CD4-positive, alpha-beta T cell treated with Interferon alpha-2 for 1 hour (primary cell): ENCODE measurements at places on chromosomes 5 and 9.

- DNase-seq = no peak
Observed at GRCh38 chr5:127316011-127316410, 25.4 kb downstream of the MEGF10 start.

GRCh38 chr5:129899454-129899853 is 4.8 kb upstream of the CHSY3 start:
- DNase-seq = no peak

DNA sequence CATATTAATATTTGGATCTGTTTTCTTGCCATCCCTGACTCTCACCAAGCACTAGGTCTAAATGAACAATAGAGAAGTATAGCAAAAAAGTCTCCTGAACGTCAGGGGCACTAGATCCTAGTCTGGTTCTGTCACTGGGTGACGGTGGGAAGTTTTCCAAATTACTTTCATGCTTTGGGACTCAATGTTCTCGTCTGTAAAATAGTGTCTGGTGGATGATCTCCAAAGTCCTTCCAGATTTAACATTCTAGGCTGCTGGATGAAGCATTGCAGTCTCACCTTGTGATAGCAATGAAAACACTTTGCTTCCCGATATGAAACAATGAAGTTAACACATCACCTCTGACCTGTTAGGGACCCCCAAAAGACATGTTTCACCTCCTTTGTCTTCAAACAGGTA is 199.3 kb downstream of the SEC61B start:
- DNase-seq = no peak

DNA sequence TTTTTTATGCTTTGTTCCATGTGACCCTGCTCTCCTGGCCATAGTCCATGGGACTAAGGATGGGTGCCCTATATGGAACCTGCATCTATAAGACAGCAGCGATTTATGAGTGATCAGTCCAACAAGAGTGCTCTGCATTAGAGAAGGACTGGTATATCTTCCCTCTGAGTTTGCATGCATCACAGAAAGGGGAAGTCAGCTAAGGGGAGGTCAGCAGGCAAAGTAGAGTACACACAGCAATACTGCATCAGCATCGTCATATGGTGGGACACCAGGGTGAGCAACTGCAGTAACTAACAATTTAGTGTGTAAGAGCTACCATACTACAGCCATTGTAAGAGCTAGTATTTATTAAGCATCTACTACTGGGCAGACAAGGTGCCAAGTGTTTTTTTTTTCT is 311.3 kb downstream of the NDUFS4 start:
- no peak for DNase-seq

GRCh38 chr5:67245259-67245846 is 48.8 kb upstream of the CD180 start:
- DNase-seq = no peak

DNA sequence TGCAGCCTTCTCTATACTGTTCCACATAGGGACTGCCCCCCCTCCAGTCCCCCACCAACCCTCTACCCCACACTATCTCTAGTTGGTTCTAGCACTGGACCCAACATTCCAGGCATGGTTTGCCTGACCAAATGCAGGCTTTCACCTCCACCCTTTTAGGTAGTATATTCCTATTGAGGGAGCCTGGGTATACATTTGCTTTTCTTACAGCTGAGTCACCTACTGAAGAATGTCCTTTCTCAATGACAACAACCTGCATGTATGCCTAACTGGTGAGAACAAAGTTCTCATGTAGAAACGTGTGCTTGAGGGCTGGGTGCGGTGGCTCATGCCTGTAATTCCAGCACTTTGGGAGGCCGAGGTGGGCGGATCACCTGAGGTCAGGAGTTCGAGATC is 8.2 kb downstream of the TNIP1 start:
- DNase-seq = no peak

GRCh38 chr9:91746904-91747303 is 203.1 kb downstream of the ROR2 start:
- DNase-seq = no peak

GRCh38 chr9:37747271-37747753 is 6.3 kb upstream of the TRMT10B start:
- peak; percentile 46 for DNase-seq

- no peak for DNase-seq
Observed at GRCh38 chr9:100652850-100653249, 75.0 kb downstream of the CAVIN4 start.

- DNase-seq = no peak
Observed at GRCh38 chr5:135309391-135310327, 89.4 kb downstream of the MACROH2A1 start.
